ENCODE measurements at places on chromosomes 2 and 18.

DNA sequence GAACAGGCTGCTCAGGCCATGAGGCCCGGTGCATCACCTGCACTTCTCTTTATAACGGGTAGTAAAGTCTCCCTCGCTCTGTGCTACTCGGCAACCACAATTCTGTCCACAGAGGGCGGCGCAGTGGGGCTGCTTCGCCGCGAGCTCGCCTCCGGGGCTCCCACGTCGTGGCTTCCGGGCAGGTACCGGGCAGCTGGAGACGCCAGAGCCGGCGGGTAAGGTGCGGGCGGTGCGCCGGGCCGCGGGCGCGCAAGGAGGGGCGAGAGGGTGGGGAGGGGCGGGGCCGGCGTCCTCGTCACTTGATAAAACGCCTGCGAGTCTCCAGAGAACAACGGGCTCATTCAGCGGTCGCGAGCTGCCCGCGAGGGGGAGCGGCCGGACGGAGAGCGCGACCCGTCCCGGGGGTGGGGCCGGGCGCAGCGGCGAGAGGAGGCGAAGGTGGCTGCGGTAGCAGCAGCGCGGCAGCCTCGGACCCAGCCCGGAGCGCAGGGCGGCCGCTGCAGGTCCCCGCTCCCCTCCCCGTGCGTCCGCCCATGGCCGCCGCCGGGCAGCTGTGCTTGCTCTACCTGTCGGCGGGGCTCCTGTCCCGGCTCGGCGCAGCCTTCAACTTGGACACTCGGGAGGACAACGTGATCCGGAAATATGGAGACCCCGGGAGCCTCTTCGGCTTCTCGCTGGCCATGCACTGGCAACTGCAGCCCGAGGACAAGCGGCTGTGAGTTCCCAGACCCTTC lies at the start of gene ITGA6:
Gene ITGA6, plus strand, starts transcription at position 331 of the 734 bp plus-strand sequence.
- peak; percentile 34 for DNase-seq

GRCh38 chr2:111100087-111100764 lies 20.5 kb upstream of the BCL2L11 start:
- no peak for DNase-seq

GRCh38 chr18:39550701-39551100 lies 1985.1 kb upstream of the CELF4 start:
- no peak for DNase-seq

- DNase-seq, result no peak
These were observed 610.4 kb downstream of the ERBB4 start for GRCh38 chr2:211928201-211928600.

DNA sequence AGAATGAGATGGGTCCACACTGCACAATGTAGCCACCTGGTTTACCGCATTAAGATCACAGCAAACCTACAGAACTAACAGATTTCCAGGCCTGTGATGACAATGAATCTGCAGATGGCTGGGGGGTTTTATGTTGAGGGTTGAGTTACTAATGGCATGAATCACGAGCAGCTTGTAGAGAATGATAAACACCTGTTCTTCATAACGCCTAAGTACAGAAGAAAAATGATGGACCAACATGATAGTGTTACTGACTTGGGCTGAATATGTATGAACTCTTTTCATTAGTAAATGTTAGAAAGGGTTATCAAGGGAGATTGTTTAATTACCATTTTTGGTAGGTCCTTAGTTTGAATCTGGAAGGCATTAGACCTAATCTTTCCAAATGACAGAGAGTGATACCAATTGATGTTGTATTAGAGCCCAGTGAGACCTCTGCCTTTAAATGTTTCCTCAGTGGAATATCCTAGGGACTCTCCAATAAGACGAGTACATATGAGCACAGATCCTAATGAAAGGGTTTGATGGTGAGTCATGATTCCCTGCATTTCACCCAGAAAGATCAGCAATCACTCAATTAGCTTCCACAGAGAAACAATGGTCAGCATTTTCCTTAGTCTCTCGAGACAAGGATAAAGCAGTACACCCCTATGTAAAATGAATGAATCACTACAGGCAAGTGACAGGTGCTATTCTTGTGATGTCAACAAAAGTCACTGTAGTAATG lies 243.8 kb downstream of the DLGAP1 start:
- no peak for DNase-seq

GRCh38 chr2:65393046-65393445 lies 39.4 kb downstream of the SPRED2 start:
- DNase-seq, result no peak

DNA sequence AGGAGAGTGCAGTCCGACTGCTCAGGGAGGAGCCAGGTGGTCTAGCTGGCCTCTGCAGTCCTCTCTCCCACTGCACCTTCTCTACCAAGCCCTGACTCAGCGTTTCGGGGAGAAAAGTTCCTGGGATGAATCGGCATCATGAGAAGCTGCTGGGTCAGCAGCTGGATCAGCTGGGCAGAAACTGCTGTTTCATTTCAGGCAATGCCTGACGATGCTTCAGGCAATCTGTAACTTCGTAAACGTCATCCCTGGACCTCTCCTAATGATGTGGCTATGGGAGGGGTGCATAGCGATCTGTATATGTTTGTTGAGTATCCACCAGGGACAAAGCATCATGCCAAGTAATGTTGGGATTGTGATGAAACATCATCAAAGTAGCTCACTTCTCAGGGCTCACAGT lies 20.7 kb downstream of the LIPG start:
- DNase-seq, result peak; percentile 12

- no peak for DNase-seq
These were observed 3.4 kb upstream of the STAMBP start for GRCh38 chr2:73825408-73825807.

DNA sequence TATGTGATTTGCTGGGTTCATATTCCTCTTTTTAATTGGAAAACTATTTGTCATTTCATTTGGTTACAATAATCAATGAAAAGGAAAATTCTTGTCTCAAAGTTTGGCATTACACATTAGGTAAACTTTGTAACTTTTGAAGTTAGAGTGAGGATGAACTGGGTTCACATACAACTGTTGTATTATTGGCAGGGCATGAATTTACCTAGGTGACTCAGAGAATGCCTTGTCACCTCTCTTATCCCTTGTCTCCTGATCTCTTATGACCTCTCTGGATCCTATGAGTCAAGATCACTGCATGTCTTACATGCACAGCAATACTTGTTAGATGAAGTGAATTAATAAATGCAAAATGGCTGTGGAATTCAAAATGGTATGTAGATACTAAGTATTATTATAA lies 563.4 kb upstream of the GCFC2 start:
- DNase-seq, result no peak

- no peak for DNase-seq
These were observed 75.3 kb upstream of the SIX3 start for GRCh38 chr2:44866152-44866551.

- DNase-seq, result no peak
These were observed 101.8 kb upstream of the MYO3B start for GRCh38 chr2:170076189-170076588.

- DNase-seq, result peak; percentile 65
These were observed 390.7 kb downstream of the LRATD1 start for GRCh38 chr2:15023221-15023620.

DNA sequence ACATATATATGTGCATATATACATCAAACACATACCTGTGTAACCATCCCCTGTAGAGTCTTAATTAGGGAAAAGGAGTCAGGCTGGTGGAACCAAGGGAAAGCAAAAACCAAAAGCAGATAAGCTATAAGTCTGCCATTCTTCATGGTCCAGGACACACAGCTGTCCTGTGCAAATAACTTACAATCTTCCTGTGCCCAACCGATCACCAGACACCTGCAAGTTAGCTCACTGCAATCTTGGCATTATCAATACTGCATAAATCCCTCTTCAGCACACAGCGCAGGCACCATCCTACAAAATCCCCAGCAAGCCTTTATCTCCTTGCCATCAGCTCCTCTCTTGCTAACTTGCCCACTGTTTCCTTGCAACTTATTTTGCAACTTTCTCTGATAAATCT lies 60.8 kb upstream of the DYNAP start:
- DNase-seq, result no peak

- no peak for DNase-seq
These were observed 1.8 kb upstream of the HDAC4 start for GRCh38 chr2:239402666-239403065.

DNA sequence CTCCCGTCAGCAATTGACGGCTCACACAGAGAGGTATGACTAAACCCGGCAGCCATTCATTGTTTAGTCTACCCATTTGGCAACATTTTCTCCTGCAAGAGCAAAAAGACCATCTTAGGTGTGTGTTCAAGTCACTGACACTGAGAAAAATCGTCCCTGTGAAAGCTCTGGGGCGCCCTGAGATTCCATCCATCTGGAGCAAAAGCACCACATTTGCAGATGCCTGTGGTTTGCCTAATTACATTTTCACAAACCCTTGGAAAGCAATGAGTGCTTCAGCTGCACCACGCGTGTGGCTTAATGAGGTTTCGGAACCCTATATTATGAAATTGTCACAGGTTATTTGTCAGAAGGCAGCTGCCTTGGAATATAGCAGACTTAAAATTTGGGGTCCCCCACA lies 110.7 kb upstream of the PTPRM start:
- DNase-seq, result no peak

DNA sequence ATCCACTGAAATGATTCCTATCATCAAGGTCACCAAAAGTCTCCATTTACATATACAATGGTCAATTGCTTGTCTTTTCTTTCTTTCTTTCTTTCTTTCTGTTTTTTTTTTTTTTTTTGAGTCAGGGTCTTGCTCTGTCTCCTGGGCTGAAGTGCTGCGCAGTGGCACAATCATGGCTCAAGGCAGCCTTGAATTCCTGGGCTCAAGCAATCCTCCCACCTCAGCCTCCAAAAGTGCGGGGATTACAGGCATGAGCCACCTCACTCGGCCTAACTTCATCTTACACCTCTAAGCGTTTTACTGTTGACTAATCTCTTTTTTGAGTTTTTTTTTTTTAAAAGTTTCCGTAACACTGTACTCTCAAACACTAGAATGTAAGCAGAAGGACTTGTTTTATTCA lies 867 bp downstream of the SF3B6 start:
- no peak for DNase-seq

DNA sequence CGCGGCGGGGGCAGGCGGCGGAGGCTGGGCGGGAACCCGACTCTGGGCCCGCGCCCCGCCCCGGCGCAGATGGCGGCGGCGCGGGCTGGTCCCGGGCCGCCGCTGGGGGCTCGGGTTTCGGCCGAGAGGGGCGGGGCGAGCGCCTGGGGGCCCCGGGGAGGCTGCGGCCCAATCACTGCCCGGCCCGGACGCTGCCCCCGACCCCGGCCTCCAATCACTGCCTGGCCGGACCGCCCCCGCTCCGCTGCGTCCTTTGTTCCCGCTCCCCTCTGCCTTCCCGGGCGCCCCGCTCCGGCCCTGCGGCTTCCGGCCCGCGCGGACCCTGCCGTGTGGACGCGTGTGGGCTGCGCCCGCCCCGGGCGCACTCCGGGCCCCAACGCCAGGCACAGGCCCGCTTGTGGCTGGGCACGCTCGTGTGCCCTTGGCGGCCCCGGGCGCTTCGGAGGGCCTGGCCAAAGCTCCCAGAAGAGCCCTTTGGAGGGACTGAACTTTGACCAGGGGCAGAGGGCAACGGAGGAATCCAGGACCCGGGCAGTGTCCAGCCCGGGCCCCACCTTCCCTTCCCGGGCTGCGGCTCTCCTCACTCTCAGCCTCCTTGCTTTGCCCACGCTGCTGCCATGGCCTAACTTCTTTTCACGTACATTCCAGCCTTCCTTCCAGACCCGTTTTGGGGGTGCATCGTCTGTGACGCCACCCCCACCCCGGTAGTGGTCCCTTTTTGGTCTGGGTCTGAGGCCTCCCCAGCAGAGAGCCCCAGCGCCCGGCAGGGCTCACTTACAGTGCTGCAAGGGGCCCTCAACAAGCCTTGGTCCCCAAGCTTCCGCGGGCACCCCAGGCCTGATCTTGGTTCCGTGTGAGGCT lies 27.1 kb upstream of the PTMA start:
- peak; percentile 83 for DNase-seq

- DNase-seq, result no peak
These were observed 37.5 kb upstream of the WIPF1 start for GRCh38 chr2:174635015-174635593.

GRCh38 chr2:241507430-241508239 lies 749 bp downstream of the STK25 start:
- DNase-seq, result peak; percentile 38

GRCh38 chr2:71463342-71463654 lies 9.9 kb downstream of the DYSF start:
- DNase-seq, result no peak

- DNase-seq, result peak; percentile 54
These were observed 64.0 kb downstream of the MBP start for GRCh38 chr18:77068321-77069312.

- DNase-seq, result no peak
These were observed 440.7 kb downstream of the RND3 start for GRCh38 chr2:150046810-150047209.

GRCh38 chr2:235494716-235495372 lies 1.0 kb downstream of the AGAP1 start:
- peak; percentile 29 for DNase-seq

- DNase-seq, result no peak
These were observed 464.1 kb downstream of the TGIF1 start for GRCh38 chr18:3914109-3914508.

DNA sequence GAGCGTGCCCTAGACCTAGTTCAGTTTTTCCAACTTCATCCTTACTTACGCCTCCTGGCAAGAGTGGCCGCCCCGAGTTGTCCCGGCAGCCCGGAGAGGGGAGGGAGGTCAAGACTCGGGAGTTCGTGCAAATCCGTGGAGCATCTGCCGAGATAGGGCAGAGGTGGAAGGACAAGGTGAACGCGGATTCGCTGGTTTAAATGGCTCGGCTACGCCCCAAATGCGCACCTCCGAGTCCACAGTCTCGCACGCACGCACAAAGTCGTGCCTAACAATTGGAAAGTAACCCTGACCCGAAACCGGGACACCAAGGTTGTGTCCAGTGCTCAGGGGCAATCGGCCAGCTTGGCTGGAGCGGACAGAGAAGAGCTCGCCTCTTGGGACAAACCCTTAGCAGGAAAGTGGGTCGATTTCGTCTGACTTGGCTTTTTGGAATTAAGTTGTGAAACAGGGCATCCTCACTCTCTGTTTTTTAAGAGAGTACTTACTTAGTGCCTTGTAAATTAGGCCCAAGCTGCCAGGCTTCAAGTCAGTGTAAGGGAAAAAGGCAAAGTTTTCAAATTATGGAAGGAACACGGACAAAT lies 726 bp upstream of the SS18 start:
- no peak for DNase-seq

Data from fibroblast of skin of right quadriceps (primary cell).